ENCODE measurements at places on chromosomes 7 and 10.

DNA sequence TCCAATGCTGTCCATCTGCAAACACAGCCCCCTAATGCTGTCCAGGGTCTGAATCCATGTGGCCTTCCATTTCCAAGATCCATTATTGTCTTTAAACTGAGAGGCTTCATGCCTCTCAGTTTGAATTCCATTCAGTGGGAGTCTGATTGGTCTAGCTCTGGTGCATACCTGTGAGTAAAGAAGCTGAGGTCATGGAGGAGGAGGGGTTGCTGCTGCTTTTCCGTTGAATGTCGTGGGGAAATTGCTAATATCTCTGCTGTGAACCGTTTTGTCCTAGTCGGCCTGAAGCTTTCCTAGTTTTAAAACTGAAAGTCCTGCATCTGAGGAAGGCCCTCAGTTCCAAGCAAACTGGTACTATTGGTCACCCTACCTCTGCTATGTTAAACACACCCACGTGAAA is 17.7 kb downstream of the SH2D4B start:
- DNase-seq = no peak

GRCh38 chr7:26580711-26581110 is 283.7 kb downstream of the SKAP2 start:
- DNase-seq = no peak

- peak; percentile 93 for DNase-seq
These were observed 13.2 kb downstream of the TACR2 start for GRCh38 chr10:69403519-69403918.

DNA sequence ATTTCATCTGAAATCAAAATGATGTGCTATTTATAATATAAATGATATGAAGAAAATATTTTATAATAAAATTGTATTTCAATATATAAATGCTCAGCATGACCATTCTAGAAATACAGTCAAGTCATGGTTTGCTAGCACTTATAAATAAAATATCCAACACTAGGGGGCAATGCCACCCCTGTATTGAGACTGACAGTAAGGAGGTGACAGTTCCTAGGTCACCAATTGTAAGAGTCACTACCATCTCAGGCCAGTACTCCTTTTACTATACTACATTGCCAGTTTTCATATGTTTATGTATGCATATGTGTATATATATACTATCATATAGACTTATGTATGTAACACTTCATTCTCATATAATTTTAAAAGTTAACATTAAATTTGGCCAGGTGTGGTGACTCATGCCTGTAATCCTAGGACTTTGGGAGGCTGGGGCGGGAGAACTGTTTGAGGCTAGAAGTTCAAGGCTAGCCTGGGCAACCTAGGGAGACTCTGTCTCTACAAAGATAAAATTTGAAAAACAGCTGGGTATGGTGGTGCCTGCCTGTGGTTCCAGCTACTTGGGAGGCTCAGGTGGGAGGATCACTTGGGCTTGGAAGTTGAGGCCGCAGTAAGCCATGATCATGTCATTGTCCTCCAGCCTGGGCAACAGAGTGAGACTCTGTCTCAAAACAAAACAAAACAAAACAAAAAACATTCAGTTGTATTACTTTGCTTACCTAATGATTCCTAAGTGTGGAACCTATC is 2.4 kb upstream of the CNOT4 start:
- peak; percentile 69 for DNase-seq

DNA sequence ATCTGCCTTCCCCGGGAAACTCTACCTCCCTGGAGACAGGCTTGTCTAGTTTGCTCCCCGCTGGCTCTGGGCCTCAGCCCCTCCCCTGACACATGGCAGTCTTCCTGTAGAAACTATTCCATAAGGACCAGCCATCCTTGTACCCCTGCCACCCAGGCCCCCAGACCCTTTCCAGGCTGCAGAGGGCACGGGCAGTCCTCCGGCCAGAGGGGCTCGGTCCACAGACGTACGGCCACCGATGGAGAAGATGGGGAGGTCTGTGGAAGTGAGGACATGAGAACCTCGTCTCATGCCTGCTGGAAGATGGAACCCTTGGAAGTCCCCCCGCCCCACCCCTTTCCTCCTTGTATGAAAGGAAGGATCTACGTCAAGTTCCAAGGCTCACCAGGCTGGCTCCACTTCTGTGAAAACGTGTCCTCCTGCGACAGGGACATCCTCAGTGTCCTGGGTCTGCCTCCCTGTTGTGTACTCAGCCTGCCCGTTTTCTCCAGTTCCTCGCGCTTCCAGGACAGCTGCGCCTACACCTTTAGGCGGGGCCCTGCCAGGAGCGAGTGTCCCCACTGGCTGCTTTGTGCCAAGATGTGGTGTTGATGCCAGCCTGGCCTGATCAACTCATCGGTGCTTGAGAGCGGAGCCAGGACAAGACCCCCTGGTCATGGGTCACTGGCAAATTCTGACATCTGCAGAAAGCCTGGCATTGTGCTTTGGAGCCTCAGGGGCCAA is 414.9 kb downstream of the GLRX3 start:
- no peak for DNase-seq

DNA sequence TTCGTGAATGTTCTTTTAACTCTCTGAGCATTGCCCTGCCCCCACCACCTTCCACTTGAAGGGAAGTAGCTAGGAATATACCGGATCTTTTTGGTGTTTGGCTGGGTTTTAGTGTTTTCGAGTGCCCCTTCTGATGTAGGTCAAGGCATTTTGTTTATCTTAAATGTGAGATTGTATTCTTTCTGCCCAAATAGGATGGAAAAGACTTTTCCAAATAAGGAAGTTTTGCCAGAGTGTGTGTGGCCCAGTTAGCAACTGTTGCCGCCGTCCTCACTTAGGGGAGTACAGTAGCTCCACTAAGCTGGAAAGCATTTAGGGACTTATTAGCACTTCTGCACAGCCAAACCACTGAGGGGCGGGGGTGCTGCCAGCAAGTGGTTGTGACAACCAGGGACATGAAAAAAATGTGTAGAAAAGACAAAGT is 29.8 kb upstream of the VCL start:
- DNase-seq = no peak

DNA sequence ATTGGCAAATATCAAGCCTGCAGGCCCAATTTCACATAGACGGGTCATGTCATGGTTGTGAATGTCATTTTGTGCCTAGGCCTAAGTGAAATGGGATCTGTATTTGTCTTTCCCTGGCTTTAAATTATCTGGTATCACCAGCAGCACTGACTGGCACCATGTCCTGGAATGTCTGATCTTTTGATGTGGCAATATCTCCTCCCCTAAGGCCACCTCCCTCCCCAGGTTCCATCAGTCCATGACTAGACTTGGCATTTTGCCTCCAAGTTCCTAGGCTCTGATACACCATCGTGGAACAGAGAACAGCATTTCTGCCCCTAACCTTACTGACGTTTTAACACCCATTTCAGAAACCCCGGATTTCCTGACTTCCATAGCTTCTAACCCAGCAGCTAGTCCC is 513.9 kb downstream of the GALNT17 start:
- DNase-seq = peak; percentile 16

DNA sequence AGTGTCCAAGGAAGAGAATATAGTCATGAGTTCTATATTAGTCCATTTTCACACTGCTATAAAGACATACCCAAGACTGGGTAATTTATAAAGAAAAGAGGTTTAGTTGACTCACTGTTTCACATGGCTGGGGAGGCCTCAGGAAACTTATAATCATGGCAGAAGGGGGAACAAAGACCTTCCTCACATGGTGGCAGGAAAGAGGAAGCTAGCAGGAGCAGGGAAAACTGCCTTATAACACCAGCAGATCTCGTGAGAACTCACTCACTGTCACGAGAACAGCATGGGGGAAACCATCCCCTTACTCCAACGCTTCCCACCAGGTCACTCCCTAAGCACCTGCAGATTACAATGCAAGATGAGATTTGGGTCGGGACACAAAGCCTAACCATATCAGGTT is 139.0 kb upstream of the ZNF438 start:
- no peak for DNase-seq

GRCh38 chr7:140342727-140343514 is 55.4 kb downstream of the SLC37A3 start:
- peak; percentile 23 for DNase-seq

DNA sequence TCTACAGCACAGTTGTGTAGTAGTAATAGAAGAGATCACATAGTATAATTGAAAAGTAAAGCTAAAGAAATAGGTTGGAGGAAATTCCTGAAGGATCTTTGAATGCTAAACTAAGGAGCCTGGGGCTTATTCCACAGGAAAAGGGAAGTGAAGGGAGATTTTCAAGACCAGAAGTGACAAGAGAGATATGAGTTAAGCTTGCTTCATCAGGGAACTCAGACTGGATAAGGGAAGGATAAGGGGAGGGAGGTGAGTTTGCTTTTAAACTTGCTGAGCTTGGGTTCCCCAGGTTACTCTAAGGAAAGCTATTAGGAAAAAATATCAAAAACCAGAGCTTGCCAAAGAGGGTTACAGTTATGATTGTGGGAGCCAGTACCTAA is 182.4 kb downstream of the RAPGEF5 start:
- DNase-seq = no peak

- no peak for DNase-seq
These were observed 33.7 kb downstream of the STAMBPL1 start for GRCh38 chr10:88913788-88914187.

- no peak for DNase-seq
These were observed 127.3 kb downstream of the CAMK1D start for GRCh38 chr10:12476656-12477055.

- no peak for DNase-seq
These were observed 282.3 kb downstream of the USP6NL start for GRCh38 chr10:11329062-11329673.

DNA sequence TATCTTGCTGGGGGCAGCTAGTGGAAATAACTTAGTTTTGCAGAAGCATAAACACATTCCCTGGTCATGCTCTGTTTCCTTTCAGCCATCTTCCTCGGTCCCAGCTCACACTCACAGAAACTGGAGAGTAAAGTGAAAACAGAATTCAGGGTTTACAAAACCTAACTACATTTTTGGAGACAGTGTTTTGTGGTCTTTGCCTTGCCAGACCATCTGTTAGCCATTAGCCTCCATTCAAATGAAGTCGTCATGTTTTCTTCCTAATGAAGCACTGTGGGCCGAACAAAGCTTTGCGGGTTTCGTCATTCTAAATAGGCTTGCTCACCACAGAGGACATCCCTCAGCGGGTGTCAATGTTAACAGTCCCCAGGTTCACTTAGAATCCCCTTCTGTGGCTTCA is 214.6 kb upstream of the TMEM72 start:
- peak; percentile 96 for DNase-seq

- peak; percentile 4 for DNase-seq
These were observed 136.3 kb downstream of the DPY19L1 start for GRCh38 chr7:34900891-34901513.

GRCh38 chr7:119545118-119545517 is 727.9 kb upstream of the KCND2 start:
- peak; percentile 30 for DNase-seq

DNA sequence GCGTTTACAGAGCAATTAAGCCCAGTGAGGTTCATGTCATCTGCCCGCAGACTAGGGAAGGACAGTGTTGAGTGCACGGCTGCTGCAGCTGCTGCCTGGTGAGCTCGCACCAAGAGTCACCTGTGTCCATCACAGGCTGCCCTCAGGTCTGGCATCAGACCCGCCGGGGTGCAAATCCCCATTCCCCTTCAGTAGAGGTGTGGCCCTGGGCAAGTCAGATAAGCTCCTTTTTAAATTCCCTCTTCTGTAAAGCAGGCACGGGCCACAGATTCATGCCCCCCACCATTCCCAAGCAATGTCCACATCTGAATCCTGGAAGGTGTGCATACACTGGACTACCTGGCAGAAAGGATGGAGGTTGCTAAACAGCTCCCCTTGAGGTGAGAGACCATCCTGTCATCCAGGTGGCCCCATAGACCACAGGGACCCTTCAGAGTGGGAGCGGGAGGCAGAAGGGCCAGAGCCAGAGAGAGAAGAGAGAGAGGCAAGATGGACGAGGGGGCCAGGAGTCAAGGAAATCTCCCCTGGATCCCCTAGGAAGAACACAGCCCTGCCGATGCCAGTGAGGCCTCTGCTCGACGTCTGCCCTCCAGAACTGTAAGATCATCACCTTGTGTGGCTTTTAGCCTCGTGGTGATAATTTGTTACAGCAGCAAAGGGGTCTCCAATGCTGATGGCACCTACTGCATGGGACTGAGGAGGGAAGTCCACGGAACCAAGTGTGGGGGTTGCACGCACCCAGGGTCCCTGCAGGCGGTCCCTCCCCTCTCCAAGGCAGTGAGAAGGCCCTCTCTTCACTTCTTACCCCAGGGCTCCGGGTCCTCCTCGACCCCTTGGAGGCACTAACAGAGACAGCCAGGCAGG is 168.8 kb downstream of the TCERG1L start:
- DNase-seq = no peak

GRCh38 chr7:42222891-42223290 is 14.1 kb downstream of the GLI3 start:
- no peak for DNase-seq

DNA sequence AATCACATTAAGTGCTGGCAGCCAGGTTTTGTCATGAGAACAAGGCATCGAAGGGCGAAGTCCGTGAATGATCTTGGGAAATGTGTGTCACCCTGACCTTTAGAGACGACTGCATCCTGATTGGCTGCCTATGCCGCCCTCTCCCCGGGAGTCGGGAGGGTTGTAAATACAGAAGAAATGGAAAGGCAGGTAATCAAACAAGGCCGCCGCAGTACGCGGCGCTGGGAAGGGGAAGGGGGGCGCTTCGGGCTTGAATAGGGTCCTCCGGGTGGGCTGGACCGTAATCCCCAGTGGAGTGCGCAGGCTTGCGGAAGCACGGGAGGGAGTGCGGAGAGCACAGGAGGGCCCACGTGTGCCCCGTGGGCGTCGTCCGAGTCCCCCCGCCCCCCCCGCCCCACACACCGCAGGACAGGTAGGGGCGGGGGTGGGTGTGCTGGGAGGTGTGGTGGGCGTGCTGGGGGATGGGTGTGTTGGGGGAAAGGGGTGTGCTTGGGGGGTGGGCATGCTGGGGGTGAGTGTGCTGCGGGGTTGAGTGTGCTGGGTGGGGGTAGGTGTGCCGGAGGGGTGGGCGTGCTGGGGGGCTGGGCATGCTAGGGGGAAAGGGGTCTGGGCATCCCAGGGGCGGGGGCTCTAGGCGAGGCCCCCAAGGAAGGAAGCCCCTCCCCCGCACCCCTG is 169.4 kb downstream of the ARHGAP12 start:
- peak; percentile 69 for DNase-seq

DNA sequence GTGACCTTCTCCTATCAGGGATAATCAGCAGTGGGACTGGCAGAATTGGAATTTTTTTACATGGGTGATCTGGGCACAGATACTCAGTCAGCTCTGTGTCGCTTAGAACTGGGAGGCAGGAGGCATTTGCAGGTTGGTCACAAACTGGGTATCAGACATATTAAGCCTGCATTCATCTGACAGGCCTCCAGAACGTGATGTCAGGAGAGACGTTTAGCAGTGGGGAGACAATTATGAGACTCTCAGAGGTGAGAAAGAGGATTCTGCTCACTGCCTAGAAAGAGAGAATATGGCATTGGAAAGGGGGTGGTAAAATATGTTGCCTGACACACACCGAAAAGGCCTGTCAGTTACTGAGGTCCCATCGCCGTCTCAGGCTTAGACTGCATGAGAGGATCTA is 717.6 kb upstream of the GALNT17 start:
- DNase-seq = no peak

DNA sequence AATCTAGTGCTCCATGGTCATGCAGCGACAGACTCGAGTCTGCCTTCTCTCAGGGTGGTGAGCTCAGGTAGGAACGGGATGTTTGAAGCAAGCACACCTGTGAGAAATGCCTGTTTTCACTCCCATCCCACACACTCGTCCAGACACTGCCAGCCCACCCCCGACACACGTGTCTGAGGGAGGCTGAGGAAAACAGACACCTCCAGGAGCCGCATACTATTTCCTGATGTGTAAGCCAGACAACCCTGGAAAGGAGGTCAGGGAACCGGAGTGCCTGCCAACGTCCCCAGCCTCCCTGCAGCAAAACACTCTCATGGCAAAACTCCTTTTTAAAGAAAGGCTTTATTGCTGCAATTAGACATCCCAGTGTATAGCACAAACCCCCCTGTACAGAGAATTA is 80.2 kb downstream of the ALOX5 start:
- no peak for DNase-seq

Measured in fibroblast of mammary gland (primary cell).